IMR-90 (cell line): ENCODE measurements at places on chromosomes 5 and 9. TPM values are rescaled to one million over a fixed set of nuclear protein-coding genes. Genes with fewer than 3 reads are reported as not detected.

The EXOC3 gene
- total RNA-seq = 47.5 and 50.8 TPM in 2 replicates

The CCNO gene
- not detected in 2 replicates for total RNA-seq

The TAF11L5 gene
- not detected in 2 replicates for total RNA-seq

The WWC1 gene
- 9.1 and 10.3 TPM in 2 replicates for total RNA-seq

The SLC6A3 gene
- not detected in 2 replicates for total RNA-seq

The PCDH12 gene
- total RNA-seq = under 0.01 and 0.18 TPM in 2 replicates

- peak; percentile 4 for DNase-seq
Measured at GRCh38 chr5:148145916-148146315, 22.4 kb upstream of the SPINK14 start.

DNA sequence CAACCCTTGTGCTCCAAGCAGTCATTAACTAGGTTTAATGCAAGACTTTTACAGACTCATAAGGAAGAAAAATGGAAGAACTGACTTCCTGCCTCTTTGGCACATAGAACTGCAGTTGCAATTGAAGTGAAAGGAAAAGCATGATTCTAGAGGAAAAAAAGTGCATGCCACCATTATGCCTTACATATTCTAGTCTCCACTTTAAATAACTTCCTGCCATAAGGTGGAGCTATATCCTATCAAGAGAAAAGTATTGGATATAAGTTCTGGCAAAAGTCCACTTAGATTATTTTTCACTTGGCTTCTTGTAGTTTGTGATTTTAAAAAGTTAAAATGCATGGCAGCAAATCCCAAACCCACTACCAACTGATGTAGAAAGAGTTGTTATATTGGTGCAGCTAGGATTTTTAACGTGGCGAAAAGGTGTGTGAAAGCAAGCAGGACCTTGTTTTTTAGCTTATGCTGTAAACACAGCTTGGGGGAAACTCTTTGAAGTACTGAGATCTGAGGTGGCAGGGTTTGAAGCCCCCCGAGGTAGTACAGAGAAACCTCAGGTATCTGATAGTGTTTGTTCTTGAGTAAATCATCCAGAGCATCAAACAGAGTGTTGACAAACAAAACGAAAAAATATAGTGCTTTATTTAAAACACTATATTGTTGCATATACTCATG lies 117.9 kb downstream of the ANXA1 start:
- peak; percentile 2 for DNase-seq

DNA sequence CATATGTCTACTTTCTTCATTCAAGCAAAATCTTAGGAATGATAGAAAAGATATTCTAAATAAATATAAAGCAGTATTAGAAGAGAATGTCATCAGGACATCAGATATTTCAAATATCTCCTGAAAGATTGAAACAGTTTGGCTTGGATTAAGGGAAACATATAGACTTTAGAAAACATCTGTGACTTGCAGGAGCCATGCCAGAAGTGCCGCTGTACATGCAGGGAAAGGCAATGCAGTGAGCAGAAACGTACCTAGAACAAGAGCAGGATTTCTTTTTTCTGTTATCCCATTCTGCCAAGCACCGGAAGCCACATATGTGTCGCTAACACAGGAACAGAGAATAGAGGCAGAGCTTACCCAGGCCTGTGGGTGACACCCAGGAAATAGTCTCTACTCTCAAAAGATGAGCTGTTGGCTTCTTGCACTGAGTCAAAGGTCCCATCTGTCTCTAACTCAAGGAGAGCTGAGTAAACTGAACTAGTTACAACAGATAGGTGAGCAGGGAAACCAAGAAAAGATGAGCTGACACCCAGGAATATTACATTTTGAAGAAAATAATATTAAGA lies 5.8 kb downstream of the ADAMTS19 start:
- DNase-seq = no peak

- DNase-seq = no peak
Measured at GRCh38 chr9:95493402-95493801, 23.4 kb downstream of the PTCH1 start.

GRCh38 chr5:35815089-35815936 lies 41.4 kb upstream of the IL7R start:
- no peak for DNase-seq

DNA sequence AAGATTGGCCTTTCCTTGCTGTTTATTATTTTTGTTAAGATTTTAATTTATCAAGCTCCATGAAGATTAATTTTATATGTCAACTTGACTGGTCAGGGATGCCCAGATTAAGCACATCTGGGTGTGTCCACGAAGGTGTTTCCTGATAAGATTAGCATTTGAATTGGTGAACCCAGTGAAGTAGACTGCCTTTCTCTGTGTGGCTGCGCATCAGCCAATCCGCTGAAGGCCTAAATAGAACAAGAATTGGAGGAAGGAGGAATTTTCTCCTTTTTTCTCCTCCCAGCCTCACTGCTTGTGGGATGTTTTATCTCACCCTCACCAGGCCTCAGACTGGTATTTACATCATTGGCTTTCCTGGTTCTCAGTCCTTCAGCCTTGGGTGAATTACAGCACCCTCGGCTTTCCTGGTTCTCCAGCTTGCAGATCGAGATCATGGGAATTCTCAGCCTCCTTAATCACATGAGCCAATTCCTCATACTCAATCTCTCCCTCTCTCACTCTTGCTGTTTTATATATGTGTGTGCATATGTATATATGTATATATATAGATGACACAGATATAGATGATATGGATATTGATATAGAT lies 135.4 kb upstream of the SPEF2 start:
- no peak for DNase-seq

GRCh38 chr5:125450771-125451170 lies 704.3 kb upstream of the ZNF608 start:
- peak; percentile 67 for DNase-seq

- no peak for DNase-seq
Measured at GRCh38 chr9:16112116-16112515, 559.3 kb downstream of the CCDC171 start.

DNA sequence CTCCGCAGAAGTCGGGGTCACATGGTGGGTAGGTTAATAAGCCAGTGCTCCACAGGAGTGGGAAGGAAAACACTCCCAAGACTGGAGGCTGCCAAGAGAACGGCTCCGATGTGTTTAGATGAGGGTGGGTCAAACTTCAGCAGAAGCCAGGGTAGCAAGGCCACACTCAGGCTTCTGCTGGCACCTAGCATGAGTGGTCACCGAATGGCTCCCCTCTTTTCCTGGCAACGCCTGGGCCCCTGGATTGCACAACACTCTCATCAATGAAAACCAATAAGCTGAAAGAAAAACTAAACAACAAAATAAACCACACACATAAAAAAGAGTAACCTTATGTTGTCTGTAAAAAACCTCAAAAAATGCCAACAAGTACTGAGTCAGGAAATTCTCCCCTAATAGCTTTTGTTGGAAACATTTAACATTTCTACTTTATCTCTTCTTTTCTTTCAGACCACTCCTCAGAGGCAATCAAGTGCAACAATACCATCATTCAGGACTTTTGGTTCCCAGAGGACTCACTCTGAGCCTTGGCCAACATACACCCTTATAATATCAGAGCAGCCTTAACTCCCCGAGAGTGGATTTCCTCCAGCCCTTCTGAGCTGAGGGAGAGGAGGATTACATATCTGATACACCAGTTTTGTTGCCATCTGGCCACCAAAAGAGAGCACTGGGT lies 279.9 kb downstream of the ENC1 start:
- no peak for DNase-seq

- DNase-seq = peak; percentile 29
Measured at GRCh38 chr5:120457839-120458507, 6.1 kb upstream of the PRR16 start.

DNA sequence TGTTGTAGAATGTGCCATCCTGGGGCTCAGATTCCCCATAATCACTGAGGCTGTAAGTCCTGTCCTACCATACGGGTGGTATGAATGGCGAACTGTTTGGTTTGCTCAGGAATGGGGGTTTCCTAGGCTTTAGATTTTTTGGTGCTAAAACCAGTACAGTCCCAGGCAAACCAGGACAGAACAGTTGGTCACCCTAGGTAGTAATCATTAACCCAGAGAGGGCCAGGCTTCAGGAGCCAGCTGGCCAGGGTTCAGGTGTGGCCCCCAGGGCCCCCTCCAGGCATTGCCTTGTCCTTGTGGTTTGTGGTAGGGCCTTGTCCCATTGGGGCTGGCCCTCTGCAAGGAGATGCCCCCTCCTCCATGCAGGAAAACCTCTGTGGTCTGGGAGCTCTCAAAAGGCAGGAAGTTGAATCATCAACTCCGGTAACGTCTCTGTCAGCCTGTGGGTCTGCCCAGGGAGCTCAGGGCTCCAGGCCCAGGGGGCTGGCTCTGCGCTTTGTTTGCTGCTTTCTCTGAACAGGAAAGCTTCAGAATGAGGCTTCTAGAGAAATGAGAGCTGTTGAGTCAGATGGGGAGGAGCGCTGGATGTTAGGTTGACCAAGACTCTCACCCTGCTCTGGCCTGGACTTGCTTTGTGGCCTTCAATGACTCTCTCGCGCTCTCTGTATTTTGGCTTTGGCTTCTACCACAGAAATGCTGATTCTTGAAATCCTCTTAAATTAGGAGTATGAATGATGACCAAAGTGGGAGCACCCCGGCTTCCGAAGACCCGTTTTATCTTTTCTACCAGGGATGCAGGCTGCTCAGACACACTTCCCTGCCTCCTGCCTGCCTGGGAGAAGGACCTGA lies 22.2 kb upstream of the JADE2 start:
- peak; percentile 99 for DNase-seq

DNA sequence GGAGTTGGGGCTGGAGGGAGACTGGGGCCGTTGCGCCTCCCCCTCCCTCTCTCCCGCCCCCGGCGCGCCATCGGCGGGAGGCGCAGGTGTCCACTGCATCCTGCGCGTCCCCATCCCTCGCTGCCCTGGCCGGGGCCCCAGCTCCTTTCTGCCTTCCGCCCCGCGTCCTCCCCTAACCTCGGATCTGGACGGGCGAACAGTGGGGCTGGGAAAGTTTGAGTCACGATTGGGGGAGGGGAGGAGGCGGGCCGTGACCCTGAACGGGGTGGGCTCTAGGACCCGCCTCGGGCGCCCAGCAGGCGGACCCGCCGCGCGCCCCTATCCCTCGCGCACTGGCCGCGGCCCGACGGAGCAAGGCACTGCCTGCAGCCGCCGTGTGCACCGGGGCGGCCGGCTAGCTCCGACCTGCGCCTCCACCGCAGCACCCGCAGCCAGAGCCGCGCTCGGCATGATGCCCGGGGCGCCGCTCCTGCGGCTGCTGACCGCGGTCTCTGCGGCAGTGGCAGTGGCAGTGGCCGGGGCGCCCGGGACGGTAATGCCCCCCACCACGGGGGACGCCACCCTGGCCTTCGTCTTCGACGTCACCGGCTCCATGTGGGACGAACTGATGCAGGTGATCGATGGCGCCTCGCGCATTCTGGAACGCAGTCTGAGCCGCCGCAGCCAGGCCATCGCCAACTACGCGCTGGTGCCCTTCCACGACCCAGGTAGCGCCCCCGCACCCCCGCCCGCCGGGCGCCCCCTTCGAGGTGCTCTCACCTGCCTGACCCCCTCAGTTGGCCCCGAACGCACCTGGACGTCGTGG lies at the start of gene HMCN2:
Gene HMCN2, plus strand, starts transcription at position 330 of the 805 bp plus-strand sequence. Its CDS starts 119 bp downstream, at position 449.
- DNase-seq = no peak

DNA sequence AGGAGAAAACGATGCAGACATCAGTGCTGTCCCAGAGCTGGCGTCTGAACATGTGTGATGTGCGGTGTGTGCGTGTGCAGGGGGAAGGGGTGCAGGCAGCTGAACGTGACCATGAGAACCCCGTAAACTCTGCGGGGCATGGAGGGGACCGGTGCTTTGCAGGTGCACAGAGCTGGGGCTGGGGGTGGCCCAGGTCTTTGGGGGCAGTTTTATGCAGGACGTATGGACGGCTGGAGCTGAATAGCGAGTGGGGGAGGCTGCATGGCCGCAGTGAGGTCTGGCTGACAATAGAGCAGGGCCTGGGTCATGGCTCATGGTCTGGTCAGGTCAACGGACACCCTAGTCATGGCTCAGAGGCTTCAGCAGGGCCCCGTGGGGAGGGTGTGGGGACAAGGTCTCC lies 3.3 kb upstream of the EXOC3 start:
- no peak for DNase-seq

DNA sequence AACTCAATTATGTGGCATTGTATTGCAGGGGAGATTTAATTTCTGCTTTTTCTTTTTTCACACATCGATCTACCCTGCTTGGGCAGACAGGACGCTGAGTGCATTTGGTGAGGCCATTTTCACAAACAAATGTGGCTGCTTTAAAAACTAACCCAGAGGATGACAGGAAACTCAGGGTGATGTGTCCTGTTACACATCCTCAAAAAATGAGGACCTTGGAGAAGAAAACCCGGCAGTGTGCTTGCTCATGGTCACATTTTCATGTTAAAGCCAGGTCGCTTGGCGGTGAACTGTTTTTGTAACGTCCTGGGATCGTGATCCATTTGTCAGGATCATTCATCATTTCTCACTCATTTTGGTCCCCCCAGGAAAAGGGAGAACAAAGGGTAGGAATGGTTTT lies 478.3 kb upstream of the ADAMTS16 start:
- DNase-seq = no peak

GRCh38 chr9:126952205-126952977 lies 37.8 kb downstream of the RALGPS1 start:
- peak; percentile 79 for DNase-seq

GRCh38 chr5:169702693-169703481 lies 65.8 kb downstream of the DOCK2 start:
- DNase-seq = no peak
